ENCODE measurements at places on chromosomes 4 and X.
A peak's percentile ranks its signal among the peaks of the same experiment; 100 is the strongest.

- DNase-seq = peak; percentile 82
Observed at GRCh38 chr4:83217721-83218522, 66.7 kb downstream of the COQ2 start.

- peak; percentile 34 for DNase-seq
Observed at GRCh38 chr4:41935652-41936021, 408 bp downstream of the TMEM33 start.

GRCh38 chr4:131339137-131339536, 1810.0 kb upstream of the PCDH10 start:
- no peak for DNase-seq

- DNase-seq = no peak
Observed at GRCh38 chrX:40973619-40974018, 111.6 kb upstream of the USP9X start.

- no peak for DNase-seq
Observed at GRCh38 chr4:66339007-66339406, 668.7 kb upstream of the EPHA5 start.

- no peak for DNase-seq
Observed at GRCh38 chr4:98516042-98516440, 142.4 kb downstream of the TSPAN5 start.

- no peak for DNase-seq
Observed at GRCh38 chr4:82604522-82604921, 42.7 kb upstream of the TMEM150C start.

DNA sequence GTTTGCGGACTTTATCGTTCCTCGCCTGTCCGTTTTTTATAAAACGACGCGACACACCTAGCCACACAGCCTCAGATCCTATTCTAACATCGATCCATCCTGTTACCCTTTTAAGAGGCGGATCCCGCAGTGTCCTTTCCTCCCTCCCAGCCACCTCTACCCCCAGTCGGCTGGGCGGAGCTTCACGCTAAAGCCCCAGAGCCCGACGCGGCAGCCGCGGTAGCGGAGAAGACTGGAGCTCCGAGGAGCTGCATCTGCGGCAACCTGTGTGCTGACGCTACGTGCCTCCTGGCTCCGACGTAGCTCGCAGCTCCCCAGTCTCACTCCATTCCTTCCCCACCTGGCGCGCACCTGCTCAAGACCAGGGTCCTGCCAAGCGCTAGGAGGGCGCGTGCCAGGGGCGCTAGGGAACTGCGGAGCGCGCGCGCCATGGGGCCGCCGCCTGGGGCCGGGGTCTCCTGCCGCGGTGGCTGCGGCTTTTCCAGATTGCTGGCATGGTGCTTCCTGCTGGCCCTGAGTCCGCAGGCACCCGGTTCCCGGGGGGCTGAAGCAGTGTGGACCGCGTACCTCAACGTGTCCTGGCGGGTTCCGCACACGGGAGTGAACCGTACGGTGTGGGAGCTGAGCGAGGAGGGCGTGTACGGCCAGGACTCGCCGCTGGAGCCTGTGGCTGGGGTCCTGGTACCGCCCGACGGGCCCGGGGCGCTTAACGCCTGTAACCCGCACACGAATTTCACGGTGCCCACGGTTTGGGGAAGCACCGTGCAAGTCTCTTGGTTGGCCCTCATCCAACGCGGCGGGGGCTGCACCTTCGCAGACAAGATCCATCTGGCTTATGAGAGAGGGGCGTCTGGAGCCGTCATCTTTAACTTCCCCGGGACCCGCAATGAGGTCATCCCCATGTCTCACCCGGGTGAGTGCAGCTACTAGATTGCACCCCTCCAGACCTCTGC, at the start of gene RNF128:
Gene RNF128 (plus strand): TSS at position 217 of the 953 bp plus-strand sequence. CDS start 213 bp downstream, at position 430.
- DNase-seq = no peak

DNA sequence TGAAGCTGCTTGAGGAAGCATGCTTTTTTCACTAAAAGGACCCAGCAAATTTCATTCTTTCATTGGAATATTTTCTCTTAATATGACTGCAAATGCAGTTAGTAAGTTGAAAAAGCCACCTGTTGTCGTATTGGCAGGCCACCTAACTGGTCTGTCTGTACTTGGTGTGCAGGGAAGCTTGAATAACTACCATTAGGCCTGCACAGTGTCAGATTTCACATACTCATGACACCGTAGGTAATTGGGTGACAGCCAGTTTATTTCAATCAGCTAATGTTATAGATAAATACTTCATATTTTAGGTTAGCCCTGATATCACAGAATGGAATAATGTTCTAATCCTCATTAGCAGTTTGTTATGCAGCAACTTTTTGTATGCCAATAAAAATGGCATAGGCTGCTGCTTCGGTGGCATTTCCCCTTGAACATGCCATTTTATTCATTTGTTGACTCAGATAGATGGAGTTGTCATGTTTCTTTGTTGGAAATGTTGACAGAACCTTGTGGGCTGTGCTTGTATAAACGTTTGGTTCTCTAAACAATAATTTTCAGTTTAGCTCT, 173.7 kb downstream of the RPA4 start:
- no peak for DNase-seq

DNA sequence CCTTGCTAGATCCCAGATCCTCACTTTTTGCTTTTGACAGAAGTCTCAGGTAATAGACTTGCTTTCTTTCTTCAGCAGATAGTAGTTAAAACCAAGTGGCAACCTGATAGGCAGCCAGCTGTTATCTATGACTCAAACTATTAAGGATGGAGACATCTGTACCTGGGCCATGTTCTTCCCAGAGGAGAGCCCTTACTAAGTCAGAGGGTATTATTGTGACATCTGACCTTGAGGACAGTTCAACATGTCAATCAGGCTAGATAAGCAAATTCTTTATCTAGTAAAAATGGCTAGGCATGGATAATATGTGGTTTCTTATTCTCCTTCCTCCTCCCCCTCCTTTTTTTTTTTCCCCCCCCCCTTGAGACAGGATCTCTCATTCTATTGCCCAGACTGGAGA, 39.2 kb downstream of the TRIM2 start:
- DNase-seq = no peak

GRCh38 chr4:5361968-5362367, 310.7 kb downstream of the STK32B start:
- DNase-seq = no peak

- no peak for DNase-seq
Observed at GRCh38 chr4:3415471-3416141, 26.2 kb upstream of the HGFAC start.

DNA sequence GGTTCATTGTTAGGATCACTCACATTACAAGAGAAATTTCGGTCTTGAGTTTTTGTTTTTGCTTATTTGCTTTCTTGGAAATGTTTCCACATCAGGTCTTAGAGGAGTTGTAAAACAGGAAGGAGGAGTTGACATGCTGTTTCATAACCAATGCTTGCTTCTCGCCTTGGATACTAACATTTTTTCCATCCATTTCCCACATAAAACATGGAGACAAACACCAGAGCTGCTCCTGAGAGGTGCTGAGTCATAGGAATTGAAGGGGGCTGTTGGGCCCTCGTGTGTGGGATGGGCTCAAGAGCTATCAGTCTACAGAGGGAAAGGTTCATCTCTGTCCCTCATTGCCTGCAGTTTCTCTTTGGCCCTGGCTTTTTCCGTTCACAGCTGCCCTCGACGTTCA, 29.9 kb downstream of the TBL1X start:
- no peak for DNase-seq

- no peak for DNase-seq
Observed at GRCh38 chrX:97490656-97491055, 606.9 kb downstream of the RPA4 start.

DNA sequence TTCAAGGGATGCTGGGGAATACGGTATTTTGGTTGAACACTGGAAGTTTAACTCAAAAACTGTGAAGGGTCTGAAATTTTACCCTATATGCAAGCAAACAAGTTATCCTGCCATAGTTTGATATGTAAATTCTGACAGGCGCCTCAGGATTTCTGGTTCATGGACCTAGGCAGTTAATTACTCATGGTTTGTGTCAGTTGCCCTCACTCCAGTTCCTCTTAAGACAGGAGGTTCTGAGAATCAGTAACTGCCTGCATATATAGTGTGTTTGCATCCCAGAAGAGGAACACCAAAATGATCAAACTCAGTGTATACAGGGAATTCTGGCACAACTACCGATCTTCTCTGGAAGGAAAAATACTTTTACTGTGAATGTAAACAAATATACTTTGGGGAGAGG, 360.4 kb upstream of the NWD2 start:
- DNase-seq = no peak

- no peak for DNase-seq
Observed at GRCh38 chr4:24632011-24632410, 47.7 kb upstream of the DHX15 start.

- DNase-seq = no peak
Observed at GRCh38 chr4:183674153-183674552, 15.1 kb downstream of the TRAPPC11 start.

- DNase-seq = no peak
Observed at GRCh38 chr4:183182873-183183725, 84.0 kb downstream of the WWC2 start.

DNA sequence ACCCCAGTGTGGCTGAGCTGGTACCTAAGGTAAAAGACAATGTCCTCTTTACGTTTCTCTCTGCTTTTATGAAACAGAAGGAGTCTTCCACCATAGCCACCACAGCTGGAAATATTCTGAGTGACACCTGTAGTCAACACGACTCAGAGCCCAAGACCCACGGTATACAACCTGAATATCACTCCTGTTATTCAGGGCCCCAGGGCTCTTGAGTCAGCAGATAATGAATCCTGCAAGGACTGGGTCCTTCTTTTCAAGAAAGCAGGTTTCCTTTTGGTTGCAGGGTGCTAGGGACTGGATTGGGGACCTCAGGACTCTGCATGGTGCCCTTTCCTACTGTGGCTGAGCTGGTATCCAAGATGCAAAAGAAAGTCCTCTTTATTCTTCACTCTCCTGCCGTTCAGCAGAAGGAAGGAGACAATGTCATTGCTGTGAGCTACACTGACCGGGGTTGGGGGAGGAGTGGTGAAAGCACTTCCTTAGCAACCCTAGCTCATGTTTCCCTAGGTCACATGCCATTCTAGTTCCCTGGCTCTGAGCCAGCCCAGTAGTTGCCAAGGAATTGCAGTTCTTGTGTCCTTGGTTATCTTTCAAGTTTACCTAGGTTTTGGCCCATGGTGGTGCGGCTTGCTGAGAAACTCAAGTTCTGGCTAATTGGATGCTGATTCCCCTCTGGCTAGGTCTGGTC, 23.7 kb upstream of the UNC5C start:
- DNase-seq = no peak

DNA sequence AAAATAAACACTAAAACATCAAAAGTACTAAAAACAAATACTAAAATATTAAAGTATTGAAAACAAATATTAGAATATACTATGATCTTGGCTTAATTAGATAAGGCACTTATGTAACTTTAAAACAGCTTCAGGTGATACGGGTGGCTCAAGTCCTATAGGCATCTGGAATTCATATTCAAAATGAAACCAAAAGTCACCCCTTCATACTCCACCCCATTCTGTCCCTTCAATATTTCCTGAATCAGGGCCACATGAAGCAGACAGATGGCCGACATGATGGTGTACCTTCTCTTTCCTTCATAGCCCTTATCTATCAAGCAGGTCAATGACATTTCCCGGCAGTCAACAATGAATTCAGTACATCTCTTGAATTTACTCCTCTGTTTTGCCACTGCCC, 71.9 kb upstream of the MAGEB10 start:
- no peak for DNase-seq

DNA sequence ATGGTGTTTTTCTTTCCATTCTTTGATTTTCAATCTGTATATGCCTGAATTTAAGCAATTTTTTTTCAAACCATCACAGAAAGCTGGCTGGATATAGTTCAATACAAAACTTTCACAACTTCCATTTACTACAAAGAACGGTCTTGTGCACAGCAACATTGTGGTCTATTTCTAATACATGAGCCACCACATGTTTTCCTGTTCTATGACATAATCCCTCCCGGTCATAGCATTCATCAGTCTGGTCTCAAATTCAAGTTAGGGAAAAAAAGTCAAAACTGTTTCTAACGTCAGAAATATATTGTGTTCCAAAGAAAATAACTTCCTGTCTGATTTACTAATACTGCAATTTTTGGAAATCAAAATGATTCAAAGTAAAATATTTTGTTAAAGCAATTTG, 7.5 kb upstream of the CXCL6 start:
- DNase-seq = no peak

GRCh38 chr4:76699751-76700310, 198.1 kb downstream of the SOWAHB start:
- DNase-seq = no peak

DNA sequence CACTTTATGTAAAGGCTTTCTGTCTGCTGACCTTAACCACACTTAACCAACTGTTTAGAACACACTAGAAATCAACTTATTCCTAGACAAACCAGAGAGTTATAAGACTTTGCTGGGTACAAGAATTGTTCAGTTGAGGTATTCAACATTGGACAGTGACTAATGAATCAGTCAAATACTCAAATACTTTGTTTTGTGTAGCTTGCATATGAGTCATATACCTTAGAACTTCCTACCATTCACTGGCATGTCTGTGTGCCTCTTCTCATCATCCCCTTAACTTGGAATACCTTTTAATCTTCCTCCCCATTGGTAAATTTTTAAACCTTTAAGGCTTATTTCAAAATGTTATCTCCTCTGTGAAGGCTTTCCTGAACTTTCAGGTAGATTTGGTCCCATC, 708.8 kb upstream of the GRIA3 start:
- no peak for DNase-seq

DNA sequence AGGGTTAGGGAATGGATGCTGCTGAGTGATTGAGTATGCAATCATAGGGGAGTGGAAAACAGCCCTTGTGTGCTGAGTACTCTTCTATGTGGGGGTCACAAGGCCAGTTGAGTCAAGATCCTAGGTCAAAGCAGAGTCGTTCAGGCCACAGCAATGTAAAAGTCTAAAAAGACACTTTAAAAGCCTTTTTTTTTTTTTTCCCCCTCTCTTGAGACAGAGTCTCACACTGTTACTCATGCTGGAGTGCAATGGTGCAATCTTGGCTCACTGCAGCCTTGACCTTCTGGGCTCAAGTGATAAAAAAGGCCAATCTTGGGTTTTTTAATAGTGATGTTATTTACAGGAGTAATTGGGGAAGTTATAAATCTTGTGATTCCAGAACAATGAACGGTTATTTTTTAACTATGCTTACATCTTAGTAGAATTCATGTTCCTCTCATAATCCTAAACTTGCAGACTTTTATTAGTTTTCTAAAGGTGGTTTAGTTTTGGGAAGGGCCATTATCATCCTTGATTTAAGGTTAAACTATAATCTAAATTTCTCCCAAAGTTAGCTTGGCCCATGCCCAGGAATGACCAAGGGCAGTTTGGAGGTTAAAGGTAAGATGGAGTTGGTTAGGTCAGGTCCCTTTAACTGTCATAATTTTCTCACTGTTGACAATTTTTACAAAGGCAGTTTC, 82.2 kb upstream of the BMP2K start:
- DNase-seq = no peak

DNA sequence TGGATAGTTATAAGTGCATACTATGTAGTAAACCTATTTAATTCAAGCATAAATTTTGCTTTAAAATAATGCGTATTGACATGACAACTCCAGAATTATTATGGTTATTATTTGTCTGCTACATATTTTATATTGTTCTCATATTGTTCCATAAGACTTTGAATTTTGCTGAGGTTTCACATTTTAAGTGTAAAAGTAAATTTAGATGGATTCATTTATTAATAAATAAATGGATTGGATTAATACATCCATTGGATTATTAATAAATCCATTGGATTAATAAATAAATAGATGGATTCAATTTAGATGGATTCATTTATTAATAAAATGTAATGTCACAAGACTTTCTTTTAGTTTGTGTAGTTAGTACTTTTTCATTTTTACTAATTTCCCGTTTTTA, 1768.0 kb upstream of the PCDH10 start:
- DNase-seq = no peak
